ENCODE measurements at places on chromosomes 16 and 17.
A peak's percentile ranks its signal among the peaks of the same experiment; 100 is the strongest.

GRCh38 chr16:14486520-14487303 lies 143.3 kb downstream of the PARN start:
- DNase-seq, result peak; percentile 91

- DNase-seq, result no peak
Observed at GRCh38 chr16:85187002-85187401, 74.7 kb upstream of the CIBAR2 start.

DNA sequence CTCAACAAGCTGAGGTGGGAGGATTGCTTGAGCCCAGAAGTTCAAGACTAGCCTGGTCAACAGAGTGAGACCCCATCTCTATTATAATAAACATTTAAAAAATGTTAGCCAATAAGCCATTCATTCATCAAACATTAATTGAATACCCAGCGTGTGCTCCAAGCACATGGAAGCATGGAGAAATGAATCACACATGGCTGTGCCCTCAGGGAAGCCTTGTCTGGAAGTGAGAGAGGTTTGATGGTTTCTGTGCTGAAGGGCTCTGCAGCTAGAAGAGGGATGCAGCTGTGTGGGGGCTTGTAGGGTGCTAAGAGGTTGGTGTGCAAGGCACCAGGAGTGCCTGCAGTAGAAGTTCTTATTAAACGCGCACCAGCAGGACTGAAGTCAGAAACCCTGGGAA lies 11.2 kb downstream of the CYB5D2 start:
- DNase-seq, result no peak

DNA sequence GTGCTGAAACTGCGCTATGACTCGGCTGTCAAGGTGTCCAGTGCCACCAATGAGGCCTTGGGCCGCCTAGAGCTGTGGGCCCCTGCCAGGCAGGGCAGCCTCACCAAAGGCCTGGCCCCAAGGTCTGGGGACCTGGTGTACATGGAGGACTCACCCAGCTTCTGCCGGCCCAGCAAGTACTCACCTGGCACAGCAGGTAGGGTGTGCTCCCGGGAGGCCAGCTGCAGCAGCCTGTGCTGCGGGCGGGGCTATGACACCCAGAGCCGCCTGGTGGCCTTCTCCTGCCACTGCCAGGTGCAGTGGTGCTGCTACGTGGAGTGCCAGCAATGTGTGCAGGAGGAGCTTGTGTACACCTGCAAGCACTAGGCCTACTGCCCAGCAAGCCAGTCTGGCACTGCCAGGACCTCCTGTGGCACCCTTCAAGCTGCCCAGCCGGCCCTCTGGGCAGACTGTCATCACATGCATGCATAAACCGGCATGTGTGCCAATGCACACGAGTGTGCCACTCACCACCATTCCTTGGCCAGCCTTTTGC lies 25.0 kb downstream of the WNT9B start:
- peak; percentile 52 for DNase-seq

GRCh38 chr17:79944821-79945391 lies 90.8 kb downstream of the TBC1D16 start:
- DNase-seq, result no peak

DNA sequence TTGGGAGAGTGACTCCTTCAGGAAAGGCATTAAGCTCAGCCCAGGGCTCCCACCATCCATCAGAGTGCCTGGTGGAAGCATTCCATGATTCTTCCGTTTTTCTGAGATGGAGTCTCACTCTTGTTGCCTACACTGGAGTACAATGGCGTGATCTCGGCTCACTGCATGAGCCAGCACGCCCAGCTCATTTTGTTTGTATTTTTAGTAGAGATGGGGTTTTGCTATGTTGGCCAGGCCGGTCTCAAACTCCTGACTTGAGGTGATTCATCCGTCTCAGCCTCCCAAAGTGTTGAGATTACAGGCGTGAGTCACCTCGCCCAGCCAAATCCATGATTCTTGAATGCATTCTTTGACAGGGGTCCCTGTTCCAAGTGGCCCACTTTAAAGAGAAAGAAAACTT lies 23.1 kb downstream of the MIS12 start:
- DNase-seq, result no peak

DNA sequence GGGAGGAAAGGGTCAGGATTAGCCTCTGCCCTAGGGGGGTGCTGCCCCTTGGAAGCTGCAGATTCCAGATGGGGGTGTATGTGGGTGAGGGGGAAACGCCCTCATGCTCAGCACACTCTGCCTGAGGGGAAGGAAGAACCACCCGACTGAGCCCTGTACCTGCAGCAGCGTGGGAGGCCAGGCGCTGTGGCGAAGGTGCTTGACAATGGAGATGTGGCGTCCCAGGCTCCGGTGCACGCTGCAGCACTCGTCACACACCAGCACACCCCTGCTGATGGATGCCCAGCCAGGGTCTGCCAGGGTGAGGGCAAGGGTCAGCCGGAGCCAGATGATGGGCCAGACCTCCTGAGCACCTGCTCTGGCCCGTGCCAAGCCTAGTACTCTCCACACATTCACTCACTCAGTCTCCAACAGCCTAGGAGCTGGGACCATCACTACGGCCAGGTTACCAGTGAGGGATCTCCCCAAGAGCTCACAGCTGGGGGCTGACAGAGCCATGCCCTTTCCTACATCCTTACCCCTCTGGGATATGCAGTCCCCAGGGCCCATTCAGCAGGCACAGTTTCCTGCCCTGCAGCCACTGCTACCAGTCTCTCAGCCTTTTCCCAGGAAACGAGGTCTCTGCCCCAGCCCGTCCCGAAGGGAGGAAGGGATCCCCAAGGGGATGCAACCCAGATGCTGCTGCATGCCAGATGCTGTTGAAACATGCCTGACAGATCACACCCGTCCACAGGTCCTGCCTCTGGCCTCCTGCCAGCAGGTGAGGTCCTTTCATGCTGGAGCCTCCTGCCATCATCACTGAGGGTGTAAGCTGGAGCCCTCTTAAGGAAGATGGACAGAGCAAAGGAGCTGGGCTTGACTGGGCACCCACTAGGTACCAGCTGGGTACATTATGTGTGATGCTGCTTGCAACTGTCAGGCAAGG lies 5.9 kb downstream of the GIT1 start:
- no peak for DNase-seq

DNA sequence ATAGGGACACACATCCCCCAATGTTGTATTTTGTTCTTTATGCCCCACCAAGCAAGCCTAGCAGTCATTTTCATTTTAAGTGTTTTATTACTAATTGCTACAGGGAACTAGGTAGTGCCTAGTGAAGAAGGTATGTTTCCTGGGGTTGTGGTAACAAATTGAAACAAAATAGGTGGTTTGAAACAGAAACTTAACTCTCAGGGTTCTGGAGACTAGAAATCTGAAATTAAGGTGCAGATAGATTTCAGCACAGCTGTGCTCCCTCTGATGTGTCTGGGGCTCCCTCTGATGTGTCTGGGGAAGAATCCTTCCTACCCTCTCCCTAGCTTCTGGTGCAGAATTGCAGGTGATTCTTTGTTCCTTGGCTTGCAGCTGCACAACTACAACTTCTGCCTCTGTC lies 390.1 kb downstream of the ZFHX3 start:
- no peak for DNase-seq

DNA sequence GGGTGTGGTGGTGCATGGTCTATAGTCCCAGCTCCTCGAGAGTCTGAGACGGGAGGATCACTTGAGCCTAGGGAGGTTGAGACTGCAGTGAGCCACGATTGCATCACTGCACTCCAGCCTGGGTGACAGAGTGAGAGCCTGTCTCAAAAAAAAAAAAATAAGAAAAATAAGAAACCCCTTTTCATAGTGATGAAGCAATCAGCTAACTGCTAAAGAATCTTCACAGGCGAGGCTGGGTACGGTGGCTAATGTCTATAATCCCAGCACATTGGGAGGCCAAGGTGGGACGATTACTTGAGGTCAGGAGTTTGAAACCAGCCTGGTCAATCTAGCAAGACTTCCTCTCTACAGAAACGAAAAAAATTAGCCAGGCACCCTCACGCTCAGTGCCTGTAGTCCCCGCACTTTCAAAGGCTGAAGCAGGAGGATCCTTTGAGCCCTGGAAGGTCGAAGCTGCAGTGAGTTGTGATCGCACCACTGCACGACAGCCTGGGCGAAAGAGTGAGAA lies 760 bp downstream of the SLFN12L start:
- DNase-seq, result no peak

GRCh38 chr16:4537376-4538343 lies 913 bp downstream of the CDIP1 start:
- no peak for DNase-seq

- no peak for DNase-seq
Observed at GRCh38 chr16:83117810-83118209, 491.0 kb downstream of the CDH13 start.

DNA sequence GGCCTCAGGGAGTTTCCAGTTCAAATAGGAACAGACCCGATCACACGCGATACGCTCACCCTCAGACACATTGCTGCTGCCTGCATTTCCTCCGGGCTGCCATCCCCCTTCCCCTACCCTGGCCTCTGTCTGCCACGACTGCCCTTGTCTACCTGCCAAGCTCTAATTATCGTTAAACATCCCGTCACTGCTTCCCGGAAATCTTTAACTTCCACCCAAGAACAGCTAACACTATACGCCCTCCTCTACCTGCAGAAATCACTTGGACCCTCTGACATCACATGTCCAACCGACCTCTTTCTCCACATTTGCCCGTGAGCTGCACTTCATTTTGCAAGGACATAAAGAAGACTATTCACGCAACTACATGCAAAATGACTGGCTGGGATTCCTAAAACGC lies 40.4 kb downstream of the ABAT start:
- no peak for DNase-seq

- no peak for DNase-seq
Observed at GRCh38 chr16:88437367-88437964, 15.6 kb upstream of the ZFPM1 start.

DNA sequence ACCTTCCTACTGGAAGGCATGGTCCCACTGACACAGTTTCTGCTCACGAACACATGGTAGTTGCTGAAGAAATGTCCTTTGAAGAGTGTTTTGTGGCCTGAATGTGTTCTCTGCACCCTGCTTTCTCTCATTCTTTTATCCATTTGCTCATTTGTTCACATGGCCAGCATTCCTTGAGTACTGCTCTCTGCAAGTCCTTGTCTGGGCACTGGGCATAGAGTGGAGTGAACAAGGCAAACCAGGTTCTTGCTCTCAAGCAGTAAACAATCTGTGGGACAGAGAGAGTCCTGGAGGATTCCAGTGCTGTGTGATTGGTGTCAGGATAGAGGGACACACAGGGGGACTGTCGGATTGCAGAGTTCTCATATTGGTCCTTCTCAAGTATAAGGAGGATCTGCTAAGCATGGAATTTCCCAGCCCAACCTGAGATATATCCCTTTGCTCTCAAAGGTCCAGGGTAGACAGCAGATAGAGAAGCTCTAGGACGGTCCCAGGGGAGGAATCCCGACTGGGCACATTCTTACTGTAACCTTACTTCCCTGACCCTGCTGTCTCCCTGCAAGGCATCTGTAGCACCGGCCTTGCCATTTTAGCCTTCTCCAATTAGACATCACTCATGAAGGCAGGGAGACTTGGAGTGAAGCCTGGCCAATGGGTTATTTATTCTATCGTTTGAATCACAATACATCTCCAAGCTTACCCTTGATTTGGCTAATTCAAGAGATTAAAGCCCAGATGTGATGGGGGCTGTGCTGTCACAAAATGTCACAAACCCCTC lies 32.3 kb downstream of the ARL4D start:
- DNase-seq, result no peak

GRCh38 chr17:10613775-10614513 lies 43.2 kb downstream of the MYH3 start:
- DNase-seq, result no peak

GRCh38 chr16:60605176-60605575 lies 1431.1 kb downstream of the CDH8 start:
- DNase-seq, result no peak

DNA sequence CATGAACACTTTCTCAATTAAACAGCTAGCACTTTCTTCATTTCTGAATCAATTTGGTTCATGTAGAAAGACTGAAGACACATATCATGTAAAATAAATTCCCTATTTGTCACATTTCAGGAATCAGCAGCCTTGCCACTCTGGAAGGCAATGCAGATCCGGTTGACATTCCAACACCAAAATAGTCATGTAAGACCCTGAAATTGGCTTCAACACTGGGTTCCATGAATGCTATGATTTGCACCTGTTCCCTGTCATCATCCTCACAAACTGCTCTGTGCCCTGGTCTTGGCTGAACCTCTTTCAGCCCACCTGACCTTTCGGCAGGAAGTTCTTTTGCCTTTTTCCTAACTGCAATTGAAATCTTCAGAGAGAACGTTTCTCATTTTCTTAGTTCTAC lies 156.9 kb downstream of the CDH8 start:
- DNase-seq, result no peak

- DNase-seq, result no peak
Observed at GRCh38 chr17:49435671-49436029, 21.0 kb upstream of the PHB1 start.

DNA sequence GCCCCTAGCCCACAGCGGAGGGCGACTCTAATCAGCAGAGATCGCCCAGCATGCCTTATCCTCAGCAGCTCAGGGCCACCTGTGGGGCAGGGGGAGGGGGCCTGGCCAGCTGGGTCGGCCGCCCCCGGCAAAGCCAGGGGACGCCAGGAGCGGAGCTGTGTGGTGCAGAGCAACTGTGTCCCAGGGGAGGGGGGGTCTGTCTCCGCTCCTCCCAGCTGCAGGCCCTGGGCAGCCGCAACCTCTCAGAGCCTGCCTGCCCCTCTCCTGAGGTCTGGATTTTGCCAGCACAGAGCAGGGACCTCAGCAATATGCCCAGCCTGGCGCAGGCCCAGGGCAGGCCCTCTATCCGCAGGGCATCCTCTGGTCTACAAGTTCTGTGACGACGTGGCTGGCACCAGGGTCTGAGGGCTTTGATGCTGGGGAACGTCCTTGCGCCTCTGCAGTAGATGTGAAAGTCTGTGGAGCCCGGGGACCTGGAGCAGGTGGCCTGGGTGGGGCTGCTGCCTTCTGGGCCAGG lies 36.5 kb upstream of the SLC38A10 start:
- DNase-seq, result no peak

- no peak for DNase-seq
Observed at GRCh38 chr16:1908983-1909382, 9.2 kb downstream of the HS3ST6 start.

GRCh38 chr17:14104734-14105133 lies 35.4 kb downstream of the COX10 start:
- DNase-seq, result no peak

DNA sequence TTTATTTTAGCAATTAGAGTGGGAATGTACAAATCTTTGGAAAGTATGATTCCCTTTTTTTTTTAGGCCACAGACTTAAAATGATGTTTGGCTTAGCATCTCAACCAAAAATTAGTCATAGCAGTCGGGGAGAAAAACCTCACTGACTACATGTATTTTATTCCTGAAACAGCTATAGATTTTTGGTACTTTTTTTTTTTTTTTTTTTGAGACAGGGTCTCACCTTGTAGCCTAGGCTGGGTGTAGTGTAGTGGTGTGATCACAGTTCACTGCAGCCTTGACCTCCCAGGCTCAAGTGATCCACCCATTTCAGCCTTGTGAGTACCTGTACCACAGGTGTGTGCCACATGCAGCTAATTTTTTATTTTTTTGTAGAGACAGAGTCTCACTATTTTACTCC lies 23.4 kb downstream of the RNFT1 start:
- DNase-seq, result no peak

- DNase-seq, result no peak
Observed at GRCh38 chr16:67893743-67894399, 817 bp downstream of the PSKH1 start.

GRCh38 chr17:1568950-1569810 lies 6.6 kb upstream of the PITPNA start:
- DNase-seq, result no peak

Data from mucosa of gallbladder (tissue), 1 donor.